Stomach (tissue), 19 donors: ENCODE measurements at places on chromosomes 5 and 9. TPM values are rescaled to one million over a fixed set of nuclear protein-coding genes. Genes with fewer than 3 reads are reported as not detected.
A peak's percentile ranks its signal among the peaks of the same experiment; 100 is the strongest.

Gene PFN3
- total RNA-seq: not detected

DNA sequence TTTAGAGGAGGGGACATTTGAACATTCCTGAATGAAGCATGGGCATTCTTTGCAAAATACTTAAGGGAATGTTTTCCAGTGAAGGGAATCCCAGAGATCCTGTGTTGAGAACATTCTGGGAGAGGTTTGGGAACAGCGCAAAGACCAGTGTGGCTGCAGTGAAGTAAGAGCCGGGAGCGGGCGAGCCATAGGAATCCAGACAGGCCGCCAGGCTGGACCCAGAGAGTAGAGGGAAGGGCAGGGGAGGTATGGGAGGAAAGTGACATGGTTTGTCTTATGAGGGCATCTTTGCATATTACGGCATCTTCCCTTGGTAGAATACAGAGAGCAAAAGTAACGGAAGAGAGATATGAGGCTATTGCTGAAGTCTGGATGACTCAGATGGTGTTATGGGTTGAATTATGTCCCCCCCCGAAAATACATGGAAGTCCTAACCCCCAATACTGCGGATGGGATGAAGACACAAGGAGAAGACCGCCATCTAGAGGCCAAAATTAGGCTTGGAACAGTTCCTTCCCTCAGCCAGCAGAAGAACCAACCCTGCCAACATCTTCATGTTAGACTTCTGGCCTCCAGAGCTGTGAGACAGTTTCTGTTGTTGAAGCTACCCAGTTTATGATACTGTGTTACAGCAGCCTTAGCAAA lies 268.2 kb downstream of the MAST4 start:
- no peak for DNase-seq

DNA sequence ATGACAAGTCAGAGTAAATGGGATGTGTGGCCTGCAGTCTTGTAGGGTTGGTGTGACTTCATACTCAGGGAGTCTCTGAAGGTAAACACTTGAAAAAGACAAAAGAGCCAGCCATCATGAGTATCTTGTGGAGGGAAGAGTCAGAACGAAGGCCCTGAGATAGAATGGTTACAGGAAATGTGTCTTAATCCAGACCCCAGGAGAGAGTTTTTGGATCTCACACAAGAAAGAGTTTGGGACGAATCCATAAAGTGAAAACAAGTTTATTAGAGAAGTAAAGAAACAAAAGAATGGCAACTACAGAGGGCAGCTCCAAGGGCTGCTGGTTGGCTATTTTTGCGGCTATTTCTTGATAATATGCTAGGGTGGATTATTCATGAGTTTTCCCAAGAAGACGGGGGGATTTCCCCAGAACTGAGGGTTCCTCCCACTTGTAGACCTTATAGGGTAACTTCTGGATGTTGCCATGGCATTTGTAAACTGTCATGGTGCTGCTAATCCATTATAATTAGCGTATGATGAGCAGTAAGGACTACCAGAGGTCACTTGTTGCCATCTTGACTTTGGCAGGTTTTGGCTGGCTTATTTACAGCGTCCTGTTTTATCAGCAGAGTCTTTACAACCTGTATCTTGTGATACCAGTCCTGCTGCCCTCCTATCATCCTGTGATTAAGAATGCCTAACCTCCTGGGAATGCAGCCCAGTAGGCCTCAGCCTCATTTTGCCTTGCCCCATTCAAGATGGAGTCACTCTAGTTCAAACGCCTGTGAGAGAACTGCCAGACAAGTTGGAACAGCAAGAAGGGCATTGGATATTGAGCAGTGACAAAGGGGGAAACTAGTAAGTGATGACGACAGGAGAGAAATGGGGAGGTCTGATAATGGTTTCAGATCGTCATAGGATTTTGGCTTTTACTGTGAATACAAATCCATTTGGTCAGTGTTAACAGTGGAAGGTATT lies 34.0 kb downstream of the MTRR start:
- no peak for DNase-seq

DNA sequence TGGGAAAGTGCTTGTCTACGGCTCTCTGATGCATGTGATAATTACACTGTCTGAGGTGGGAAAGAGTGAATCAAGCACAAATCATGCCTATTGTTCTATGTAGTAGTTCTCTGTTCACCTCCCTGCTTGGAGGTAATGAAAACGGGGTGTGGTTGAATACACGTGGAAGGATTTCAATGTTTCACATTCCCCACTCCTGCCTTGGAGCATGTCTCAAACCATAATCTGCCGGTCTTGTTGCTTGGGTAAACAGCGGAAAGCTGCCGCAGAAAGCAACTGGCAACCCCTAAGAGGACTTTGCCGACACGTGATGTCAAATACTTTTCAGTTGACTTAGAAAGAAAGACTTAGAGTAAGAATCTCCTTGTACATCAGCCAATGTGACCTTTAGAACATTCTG lies 63.5 kb upstream of the MOCS2 start:
- DNase-seq: peak; percentile 44

DNA sequence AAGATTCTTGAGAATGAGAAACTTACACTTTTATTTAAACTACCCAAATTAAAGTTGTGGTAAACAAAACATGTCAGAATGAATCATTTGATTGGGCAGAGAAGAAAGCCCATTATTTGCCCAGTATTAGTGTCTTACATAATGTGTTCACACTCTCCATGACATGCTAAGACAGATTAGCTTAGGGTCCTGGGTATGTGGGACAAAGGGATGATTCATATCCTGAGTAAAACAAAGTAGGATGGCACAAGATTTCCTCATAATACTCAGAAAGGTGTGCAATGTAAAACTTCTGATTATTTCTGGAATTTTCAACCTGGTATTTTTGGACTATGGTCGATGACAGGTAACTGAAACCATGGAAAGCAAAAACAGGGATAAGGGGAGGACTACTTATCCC lies 183.9 kb upstream of the POU5F2 start:
- DNase-seq: no peak

Gene LVRN
- total RNA-seq: 1.3 TPM

DNA sequence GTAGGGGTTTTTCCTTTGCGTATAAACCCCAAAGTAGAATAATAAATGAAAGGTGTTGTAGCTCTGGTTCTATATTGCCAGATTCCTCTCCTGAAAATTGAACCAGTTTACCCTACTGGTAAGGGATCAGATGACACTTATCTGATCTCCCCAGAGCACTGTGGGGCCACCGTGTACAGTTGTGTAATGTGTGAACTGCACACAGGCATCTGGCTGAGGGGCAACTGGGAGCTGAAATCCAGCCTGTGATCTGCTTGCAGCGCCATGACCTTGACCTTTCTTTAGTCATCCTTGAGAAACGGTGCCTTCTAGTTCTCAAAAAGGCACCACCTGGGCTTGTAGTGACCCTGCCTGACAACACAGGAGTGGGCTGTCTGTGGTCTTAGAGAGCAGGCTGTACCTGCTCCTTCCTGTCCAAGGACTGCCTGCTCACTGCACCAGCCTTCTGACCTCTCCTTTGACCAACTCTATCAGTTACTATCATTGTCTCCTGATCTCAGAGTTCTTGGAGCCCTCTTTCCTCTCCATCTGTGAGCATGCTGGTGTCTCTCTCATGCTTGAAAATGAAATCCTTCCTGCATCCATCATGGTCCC lies 40.2 kb downstream of the PDE6A start:
- DNase-seq: no peak

DNA sequence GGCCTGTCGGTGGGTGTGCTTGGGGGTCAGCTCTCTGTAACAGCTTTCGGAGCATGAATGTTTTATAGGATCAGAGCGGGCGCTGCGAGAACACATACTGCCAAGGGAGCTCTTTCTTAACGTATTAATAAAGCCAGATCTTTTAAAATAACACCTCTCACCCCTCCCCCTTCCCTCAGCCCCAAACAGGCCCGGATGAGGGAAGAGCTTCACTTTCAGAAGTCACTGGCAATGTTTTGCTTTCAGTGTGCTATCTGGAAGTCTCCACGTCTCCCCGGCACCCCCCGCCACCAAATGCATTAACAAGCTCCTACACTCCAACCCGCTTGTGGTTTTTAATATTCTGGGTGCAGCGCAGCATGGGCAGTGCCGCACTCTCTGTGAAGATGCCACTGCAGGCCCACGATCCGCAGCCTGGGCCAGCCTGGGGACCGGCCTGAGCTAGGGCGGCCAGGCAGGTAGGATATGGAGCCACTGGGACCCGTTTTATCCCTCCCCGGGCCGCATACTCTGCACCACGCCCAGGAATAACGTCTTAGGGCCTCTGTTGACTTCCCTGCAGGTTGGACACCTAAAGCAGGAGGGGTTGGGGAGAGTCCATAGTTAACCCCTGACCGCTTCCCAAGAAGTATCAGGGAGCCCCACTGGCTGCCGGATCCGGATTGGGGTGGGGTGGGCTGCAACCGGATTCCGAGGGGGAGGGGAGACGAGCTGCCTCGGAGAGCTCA lies 12.6 kb downstream of the NR2F1 start:
- no peak for DNase-seq

- peak; percentile 99 for DNase-seq
These were observed at the start of gene TRIM41 for GRCh38 chr5:181223058-181223728. Gene TRIM41 (plus strand): TSS chr5:181223281. CDS start chr5:181224000, 719 bp downstream.

GRCh38 chr5:38695021-38695958 lies 138.8 kb upstream of the LIFR start:
- DNase-seq: no peak

Gene GPX3
- total RNA-seq: 70.5 TPM

GRCh38 chr5:8949908-8950307 lies 596.0 kb downstream of the SEMA5A start:
- no peak for DNase-seq
